OCI-M1 (cell line): ENCODE measurements at places on chromosomes 5 and 9.

DNA sequence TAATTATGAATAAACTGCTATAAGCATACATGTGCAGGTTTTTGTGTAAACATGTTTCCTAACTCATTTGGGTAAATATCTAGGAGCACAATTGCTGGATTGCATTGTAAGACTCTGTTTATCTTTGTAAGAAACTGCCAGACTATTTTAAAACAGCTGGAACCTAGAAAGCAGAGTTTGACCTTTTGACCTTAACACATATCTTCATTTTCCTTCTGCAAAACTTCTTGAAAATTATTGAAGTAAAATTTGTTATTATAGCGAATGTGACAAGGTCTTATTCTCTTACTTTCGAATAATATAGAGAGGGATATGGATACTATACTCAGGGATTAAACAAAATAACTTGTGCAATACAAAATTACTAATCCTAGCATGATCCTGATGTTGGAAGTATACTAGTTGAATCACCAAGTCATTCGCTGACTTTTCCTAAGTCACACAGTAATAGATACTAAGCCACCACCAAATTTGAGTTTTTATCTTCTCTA lies 3.2 kb upstream of the ANXA1 start:
- DNase-seq = peak; percentile 77

DNA sequence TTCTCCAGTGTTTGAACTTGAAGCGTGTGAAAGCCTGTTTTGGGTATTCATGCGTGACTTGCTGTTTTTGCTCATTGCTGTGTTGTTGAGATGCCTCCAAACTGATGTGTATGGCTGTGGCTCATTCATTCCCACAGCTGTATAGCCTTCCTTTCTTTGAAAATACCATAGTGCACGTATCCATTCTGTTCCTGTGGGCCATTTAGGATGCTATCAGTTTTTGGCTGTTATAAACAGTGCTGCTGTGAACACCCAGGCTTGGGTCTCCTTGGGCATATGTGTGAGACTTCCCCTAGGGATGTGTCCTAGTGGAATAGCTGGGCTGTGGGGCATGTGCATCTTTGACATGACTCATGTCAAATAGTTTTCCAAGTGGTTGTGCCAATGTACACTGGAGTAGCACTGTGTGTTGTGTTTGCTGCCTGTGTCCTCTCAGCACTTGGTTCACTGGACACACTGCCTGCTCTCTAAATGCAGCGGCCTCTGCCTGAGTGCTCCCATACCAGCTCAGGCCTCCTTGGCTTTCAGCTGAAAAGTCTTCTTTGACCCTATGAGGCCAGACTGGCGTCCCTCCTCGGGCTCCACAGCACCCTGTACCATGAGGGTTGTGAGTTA lies 102.6 kb upstream of the TBC1D2 start:
- DNase-seq = no peak

GRCh38 chr5:117624201-117624600 lies 1049.6 kb upstream of the SEMA6A start:
- no peak for DNase-seq

DNA sequence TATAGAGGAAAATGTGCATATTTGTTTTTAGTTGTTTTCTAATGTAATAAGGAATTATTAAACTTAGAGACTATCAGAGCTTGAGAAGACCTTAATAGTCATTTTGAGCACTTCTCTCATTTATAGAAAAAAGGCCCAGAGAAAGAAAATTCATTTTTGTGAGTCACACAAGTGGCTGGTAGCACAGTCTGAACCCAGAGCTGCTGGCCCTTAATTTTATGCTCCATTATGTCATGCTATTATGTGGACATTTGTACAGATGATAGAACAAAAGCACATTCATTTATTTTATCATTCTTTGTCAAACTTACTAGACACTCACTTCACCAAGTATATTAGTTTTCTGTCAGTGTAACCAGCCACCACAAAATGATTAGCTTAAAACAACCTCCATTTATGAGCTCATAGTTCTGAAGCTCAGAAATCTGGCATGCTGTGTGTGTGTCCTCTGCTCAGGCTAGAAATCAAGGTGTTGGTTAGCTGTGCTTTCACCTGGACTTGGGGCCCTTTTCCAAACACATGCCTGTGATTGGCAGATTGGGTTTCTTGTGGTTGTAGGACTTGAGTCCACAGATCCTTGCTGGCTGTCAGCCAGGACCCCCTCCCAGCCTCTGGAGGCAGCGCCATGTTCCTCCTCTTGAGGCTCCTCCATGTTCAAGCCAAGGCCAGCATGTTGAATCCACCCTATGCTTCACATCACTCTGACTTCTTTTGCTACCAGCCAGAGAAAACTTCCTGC lies 188.9 kb downstream of the ARHGAP26 start:
- no peak for DNase-seq

GRCh38 chr9:12813533-12813932 lies 38.7 kb downstream of the LURAP1L start:
- no peak for DNase-seq

GRCh38 chr5:15799014-15799413 lies 299.0 kb downstream of the FBXL7 start:
- no peak for DNase-seq

- no peak for DNase-seq
These were observed 39.5 kb downstream of the NTRK2 start for GRCh38 chr9:84709056-84709455.

DNA sequence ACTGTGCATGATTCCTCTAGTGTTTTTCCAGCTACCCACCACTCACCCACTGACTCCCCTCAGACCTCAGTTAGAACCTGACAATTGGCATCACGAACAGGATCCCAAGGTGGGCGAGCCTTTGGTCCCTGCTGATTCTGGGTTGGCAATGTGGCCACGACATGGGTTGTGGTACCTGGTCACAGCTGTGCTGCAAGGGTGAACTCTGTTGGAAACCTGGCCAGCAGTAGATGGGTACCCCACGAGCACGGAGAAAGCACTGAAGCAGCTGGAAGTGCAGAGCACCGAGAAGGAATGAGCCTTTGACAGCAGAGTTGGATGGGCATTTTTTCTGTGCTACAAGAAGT lies 180.1 kb downstream of the PDE4D start:
- DNase-seq = no peak

DNA sequence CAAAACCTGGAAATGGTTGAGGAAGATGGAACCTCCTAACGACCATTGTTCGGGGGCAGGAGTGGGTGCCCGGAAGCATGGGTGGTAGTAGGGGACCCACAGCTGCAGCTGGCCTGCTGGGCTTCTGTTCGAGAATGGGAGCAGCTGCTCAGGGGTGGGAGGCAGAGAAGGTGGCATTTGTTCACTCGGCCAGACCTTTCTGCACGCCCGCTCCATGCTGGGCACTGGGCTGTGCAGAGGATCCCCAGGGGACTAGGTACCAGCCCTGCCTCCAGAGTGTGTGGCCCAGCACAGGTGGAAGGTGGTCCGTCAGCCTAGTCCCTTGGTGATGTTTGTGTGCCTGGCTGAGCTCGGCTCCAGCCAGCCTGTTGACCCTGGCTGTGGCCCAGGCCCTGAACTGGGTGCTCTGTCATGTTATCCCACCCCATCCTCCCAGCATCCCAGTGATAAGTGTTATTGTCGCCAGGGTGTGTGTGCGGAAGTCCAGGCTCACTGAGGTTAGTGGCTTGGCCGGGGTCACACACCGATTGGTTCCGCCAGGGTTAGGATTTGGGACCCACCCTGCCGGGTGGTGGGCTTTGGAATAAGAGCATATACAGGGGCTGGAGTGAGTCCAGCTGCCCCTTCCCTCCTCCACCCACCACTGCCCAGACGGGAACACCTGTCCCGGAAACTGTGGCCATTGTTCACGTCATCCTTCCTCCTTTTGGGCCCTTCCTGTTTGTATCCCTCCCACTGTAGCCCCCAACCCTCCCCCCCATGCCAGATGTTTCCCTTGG lies 4.8 kb downstream of the N4BP3 start:
- no peak for DNase-seq

DNA sequence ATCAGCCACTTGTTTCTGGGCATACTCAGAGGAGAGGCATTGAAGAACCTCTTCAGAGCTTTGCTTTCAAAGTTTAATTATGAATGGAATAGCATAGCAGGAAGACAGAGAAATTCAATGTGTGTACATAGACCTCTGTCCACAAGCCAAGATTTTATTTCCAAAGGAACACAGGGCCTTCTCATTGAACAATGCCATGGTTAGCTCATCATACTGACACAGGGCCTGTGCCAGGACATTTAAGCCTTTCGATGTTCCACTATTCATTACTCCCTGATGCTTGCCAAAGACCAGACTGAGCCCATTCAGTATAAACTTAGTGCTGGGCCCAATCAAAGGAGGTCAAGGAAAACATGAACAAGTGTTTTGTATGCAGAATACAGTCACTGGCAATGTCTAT lies 280.8 kb downstream of the FBXL17 start:
- no peak for DNase-seq

GRCh38 chr5:169450464-169450863 lies 133.1 kb upstream of the SPDL1 start:
- DNase-seq = no peak

GRCh38 chr9:84736081-84736480 lies 66.6 kb downstream of the NTRK2 start:
- no peak for DNase-seq

GRCh38 chr5:65707663-65708062 lies 14.2 kb downstream of the SGTB start:
- no peak for DNase-seq

DNA sequence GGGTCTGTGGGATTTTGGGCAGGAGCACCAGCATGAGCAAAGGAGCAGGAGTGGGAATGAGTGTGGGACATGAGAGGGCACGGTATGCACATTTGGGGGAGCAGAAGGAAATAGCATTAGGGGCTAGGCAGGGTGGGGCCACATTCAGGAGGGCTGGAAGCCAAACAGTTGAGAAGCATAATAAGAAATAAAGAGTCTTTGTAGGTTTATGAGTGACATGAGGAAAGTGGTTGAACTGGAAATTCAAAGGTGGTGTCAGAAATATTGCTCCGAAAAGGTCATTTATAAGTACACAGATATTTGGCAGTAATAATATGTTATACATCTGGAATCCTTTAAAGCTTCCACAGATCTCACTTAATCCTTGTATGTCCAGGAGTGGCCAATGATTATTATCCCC lies 26.4 kb downstream of the ARHGEF28 start:
- no peak for DNase-seq

- peak; percentile 97 for DNase-seq
These were observed 18.0 kb upstream of the DUSP1 start for GRCh38 chr5:172788771-172789686.

- DNase-seq = no peak
These were observed 159.4 kb upstream of the FST start for GRCh38 chr5:53321073-53321472.

- DNase-seq = no peak
These were observed 21.1 kb downstream of the FAT2 start for GRCh38 chr5:151570058-151570457.

GRCh38 chr5:78797936-78798672 lies 149.5 kb upstream of the LHFPL2 start:
- DNase-seq = no peak

- DNase-seq = no peak
These were observed 32.7 kb downstream of the PRUNE2 start for GRCh38 chr9:76873056-76873792.

DNA sequence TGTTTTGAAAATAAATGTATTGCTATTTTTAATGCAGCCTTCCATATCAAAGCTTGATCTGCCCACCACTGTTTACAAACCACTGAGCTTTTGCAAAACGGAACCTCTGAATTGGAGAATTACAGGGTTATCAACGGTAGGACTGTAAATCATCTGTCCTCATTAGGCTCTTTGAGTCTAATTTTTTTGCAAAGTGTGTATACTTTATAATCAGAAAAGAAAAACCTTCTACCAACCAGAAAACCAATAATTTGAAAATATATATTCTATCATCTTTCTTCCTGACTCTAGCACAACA lies 6.8 kb upstream of the SLC2A8 start:
- no peak for DNase-seq

- peak; percentile 64 for DNase-seq
These were observed 234.3 kb upstream of the ANKH start for GRCh38 chr5:15105799-15106393.

DNA sequence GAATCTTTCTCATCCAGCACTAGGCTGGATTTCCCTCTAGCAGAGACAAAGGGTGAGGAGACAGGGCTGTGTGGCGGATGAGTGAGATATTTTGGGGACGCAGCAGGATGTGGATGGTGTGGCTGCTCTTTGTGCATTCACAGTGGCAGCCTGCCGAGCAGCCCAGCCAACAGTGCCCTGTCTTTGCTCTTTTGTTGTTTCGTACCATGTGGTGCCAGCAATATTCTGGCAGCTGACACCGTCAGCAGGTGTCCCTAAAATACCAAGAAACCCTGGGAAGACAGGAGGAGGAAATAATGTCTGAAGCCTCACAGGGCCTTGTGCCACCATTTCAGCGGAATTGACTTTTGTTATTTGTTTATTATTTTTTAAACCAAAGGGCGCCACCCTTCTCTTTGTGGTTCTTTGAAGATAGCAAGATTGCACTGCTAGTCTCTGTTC lies 141.4 kb downstream of the CCDC192 start:
- no peak for DNase-seq

DNA sequence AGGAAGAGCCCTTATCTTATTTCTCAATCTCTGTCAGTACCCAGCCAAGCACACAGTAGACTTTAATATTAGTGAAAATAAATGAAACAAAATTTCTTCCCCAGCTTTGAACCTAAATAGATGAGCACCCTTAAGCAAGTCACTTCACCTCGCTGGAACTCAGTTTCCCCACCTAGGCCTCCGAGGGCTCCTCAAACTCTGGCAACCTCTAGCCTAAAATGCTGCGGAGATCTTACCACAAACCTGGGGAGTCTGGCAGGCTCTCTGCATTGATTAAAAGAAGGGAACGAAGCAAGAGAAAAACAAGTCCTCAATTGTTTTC lies 326 bp downstream of the RIGI start:
- no peak for DNase-seq

DNA sequence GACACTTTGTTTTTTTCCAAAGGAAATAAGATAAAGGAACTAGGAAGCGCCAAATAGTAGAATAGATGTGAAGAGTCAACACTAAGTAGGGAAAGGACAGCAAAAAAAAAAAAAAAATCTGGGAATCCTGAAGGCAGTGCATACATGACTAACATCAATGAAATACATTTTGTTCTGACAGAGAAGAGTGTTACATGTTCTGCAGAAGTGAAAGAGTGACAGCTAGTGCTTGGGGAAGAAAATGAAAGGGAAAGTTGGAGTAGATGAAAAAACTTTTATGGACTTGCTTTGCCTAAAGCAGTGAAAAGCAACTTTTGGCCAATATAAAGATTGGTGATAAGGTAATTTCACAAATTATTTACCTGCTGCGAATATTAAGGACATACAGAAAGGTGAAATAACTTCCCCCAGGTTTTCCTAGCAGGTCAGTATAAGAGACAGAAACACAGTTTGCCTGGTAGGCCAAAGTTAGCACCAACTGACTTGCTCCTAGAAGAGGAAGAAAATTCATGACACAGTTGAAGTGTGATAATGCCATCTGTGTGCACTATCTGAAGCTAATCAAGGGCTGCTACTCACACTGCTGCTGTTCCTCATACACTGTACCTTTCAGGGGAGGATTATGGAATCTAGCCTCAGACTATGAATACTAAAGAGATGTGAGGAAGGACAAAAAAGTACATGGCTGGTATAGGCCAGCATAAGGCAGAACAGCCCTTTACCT lies 38.6 kb downstream of the RANBP6 start:
- peak; percentile 100 for DNase-seq
